Calu3 (cell line): ENCODE measurements at places on chromosomes 5 and 9.

- no peak for DNase-seq
Measured at GRCh38 chr5:85671223-85671970, 946.3 kb upstream of the COX7C start.

DNA sequence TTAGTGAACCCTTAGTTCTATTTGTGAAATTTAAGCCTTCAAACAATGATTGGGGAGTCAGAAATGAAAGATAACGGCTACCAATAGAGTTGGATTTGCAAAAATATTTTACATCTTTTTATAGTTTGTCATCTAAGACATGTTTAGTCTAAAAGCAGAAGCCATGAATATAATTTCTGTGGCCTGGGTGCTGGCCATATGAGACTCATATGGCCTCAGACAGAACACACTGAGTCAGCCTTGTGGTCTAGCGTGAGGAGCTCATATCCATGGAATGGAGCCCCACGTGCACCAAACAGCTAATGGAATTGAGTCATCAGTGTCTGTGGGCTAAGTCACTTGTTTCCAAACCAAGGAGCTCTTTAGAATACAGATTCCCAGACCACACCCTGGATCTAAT is 240.7 kb upstream of the NREP start:
- no peak for DNase-seq

GRCh38 chr5:128111818-128112448 is 28.4 kb downstream of the SLC12A2 start:
- DNase-seq: no peak

DNA sequence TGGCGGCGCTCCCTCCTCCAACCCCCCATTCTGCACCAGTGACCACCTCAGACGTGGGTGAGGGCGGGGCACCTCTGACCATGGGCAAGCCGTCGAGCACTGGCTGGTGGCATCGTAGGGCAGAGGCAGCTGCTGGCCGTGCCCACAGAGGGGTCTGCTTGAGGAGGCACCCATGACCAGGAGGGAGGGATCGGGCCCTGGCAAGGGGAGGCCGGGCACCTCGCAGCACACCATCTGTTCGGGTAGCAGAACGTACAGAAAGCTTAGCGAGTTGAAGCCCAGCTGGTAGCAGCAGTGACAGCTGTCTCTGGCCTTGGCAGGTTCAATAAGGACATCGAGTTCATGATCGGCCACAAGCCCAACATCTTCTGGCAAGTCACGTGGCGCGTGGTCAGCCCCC is 4.3 kb upstream of the SLC6A18 start:
- DNase-seq: no peak

DNA sequence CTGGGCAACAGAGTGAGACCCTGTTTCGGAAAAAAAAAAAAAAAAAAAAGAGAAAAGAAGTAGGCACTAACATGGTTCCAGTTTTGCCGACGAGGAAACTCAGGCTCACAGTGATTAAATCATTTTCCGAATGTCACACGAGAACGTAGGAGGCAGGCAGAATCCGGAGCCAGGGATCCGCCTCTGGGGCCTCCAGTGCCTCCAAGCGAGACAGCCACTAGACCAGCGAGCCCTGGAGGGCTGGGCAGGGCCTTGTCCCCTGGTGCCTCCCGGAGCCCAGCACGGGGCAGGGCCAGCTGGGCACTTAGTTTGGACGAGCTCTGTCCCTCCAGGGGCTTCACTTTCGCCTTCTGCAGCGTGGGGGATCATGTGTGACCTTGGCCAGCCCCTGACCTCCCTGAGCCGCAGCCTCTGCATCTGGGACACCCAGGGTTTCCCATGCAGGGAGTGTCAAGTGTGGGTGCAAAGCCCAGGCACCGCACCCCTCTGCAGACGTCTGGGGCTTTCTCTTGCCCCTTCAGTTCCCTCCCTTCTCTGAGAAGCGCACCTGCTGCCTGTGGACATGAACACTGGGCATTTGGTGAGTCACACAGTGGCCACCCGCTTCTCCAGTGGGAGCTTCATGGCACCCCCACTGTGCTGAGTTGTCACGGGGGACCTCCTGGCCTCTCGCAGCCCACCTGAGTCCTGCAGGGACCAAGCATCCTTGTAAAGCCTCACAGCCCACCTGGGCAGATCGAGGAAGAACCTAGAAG is 80.3 kb downstream of the RXRA start:
- DNase-seq: no peak
